Tibial artery (tissue), 4 donors: ENCODE measurements at places on chromosomes 5 and 9.

DNA sequence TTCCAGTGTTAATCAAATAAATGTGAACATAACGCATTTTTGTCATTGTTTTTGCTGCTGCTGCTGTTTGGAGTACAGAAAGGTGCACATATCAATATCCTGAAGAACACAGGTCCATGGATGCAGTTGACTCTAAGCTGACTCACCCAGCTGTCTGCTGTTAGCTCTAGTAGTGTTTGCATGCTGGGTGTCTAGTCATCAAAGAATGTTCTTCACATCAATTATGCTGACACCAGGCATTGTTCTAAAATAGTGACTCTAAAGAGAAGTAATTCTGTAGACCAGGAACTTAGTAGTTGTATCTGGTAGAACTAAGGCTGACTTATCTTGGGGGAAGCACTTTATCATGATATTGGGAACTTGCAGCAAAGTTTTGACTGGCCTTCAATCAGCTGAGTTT is 55.7 kb upstream of the DPYSL3 start:
- DNase-seq: no peak

DNA sequence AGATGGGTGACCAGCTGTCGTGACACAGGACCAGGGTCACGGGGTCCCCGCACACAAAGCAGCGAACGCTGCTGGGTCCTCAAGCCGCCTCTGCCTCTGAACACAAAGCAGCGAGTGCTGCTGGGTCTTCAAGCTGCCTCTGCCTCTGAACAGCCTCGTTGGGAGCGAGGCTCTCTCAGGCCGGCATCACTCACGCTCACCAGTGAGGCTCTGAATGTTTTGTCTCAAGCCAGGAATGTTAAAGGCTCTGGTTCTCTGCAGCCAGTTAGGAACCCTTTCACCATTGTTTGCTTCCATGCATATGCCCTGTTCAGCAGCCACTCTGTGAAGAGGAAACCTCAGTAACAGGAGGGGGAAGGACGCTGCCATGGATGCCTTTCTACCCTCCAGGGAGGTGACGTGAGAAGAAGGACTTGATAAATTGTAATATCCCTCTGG is 82.7 kb upstream of the TAF11L2 start:
- no peak for DNase-seq

GRCh38 chr5:118791926-118792734 is 196.2 kb downstream of the DTWD2 start:
- DNase-seq: no peak

DNA sequence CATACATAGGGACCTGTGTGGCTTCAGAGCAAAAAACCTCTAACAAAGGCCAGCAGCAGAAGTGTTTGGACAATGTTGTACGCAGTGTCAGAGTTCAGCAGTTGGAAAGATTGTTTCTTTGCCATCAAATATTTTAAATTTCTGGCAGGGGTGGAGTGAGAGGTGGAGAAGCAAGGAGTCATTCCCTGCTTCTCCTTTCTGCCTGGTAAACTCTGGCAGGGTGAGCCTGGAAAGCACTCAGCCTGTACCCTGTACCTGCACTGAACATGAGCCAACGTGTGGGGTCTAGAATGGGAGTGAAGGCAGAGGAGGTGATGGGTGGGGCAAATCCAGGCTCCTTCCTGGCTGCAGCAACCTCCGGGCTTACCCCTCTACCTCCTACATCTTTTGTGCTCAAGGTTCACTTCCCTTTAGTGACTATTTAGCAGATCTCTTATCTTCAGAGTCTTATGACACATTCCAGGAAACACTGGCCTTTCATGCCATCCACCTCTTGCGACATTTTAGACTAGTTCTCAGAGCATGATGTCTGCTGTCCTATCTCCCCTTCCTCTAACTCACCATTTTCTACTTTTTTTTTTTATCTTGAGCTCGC is 445.0 kb upstream of the PIK3R1 start:
- no peak for DNase-seq

- DNase-seq: no peak
Measured at GRCh38 chr9:627336-627970, 214.0 kb upstream of the DMRT1 start.

DNA sequence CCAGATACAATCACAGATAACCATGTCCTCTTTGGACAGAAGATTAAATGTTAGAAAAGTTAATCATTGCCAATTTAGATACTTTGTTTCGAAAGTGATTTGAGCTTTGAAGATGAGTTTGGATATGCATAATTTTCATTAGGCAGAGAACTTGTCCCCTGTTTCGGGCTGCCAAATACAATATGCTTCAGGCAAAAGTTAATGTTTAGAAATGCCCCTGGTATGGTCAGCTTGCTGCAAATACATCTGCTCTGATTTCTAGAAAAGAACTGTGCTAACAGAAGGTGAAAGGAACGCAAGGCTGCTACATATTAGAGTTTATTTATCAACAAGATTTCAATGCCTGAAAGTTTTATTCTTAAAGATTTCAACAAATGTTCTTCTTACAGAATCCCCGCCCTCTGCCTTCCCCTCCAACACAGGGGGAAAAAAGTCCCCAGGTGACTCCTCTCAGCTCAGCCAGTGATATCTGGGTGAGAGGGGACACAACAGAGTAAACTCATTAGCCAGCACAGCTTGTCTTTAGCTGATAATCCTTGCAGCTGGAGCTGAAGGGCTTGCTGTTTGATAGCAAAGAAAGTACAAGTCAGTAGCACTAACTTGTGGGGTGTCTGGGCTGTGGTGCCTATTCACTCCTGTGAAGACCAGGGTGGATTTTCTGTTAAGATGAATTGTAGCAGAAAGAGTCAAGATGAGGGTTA is 435.7 kb downstream of the DMAC1 start:
- no peak for DNase-seq

DNA sequence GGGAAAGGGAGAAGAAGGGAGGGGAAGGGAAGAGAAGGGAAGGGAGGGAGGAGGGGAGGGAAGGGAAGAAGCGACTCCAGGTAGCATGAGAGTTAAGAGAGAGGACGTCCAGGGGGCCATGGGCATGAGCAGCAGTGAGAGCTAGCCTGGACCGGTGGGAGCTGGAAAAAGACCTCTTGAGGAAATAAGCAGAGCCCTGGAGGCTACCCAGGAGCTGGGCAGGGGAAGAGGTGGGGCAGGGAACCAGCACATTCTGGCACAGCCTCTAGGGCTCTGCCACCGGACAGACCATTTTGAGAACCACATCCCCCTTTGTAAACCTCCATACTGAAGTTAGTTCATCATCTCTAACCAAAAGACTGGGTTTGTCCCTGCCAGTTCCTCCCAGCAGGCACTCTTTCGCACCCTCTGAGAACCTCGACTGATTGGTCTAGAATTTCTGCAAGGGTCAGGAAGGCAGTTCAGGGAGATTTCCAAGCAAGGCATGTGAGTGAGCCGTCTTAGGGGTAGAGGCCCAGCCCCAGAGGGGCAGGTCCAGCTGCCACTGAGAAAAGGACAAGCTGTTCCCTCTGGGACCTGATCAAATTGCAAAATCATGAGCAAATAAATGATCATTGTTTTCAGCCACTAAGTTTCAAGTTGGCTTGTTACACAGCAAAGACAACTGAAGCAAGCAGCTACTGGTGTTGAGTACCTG is 11.6 kb downstream of the NAIF1 start:
- DNase-seq: peak; percentile 89

- no peak for DNase-seq
Measured at GRCh38 chr9:84169240-84169639, 171.3 kb downstream of the SLC28A3 start.

DNA sequence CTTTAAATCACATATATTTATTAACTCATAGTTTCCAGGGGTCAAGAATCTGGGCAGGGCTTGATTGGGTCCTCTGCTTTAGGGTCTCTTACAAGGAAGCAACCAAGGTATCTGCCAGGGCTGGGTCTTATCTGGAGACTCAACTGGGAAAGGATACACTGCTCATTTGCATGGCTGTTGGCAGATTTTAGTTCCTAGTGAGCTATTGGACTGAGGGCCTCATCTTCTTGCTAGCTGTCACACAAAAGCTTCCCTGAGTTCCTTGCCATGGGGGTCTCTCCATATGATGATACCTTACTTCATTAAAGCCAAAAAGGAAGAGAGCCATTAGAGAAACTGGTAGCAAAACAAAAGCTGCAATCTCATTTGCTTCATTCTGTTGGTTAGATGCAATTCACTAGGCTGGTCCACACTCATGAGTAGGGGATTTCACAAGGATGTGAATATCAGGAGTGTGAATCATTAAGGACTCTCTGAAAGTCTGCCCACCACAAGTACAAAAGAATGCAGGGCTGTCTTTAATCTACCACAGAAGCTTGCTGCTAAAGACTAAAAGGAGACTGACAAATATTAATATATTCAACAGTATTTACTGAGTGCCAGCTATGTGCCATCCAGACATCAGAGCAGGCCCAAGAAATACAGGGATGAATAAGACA is 42.0 kb upstream of the TIMD4 start:
- no peak for DNase-seq

DNA sequence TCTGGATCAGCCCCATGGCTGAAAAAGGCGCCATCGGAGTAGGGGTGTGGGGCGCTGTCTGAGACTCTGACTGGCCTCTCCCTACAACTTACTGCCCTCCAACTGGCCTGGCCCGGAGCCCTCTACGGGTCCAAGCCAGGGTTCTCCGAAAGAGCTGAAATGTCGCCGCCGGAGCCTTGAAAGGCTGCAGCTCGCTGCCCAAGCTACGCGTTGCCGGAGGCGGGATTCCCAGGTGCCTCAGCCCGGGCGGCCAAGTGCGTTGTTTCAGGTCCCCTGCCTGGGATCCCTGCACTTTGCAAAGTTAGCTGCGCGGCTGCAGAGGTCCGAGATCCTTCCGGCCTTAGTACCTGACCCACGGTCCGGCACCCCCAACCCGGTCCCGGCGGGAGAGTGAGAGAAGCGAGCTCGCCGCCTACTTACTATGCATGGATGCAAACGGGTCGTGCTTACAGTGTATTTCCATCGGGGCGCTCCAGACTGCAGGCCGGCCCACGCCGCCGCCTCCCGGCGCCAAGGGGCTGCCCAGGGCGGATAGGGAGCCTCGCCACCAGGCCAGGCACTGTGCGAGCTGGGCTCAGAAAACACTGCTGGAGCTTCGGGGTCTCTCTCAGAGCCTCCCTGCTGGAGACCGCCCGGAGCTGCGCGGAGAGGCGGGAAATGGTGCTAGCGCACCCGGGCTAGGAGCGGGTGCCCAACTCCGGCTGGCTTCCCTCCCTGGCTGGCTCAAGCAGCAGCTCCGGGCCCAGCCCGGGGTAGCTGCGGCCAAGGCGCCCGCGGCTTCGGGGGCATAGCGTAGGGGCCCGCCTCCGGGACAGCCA is 7.7 kb downstream of the PAX5 start:
- no peak for DNase-seq

GRCh38 chr5:143172739-143173138 is 230.7 kb downstream of the NR3C1 start:
- no peak for DNase-seq

- no peak for DNase-seq
Measured at GRCh38 chr9:120603591-120603990, 23.6 kb upstream of the CDK5RAP2 start.

DNA sequence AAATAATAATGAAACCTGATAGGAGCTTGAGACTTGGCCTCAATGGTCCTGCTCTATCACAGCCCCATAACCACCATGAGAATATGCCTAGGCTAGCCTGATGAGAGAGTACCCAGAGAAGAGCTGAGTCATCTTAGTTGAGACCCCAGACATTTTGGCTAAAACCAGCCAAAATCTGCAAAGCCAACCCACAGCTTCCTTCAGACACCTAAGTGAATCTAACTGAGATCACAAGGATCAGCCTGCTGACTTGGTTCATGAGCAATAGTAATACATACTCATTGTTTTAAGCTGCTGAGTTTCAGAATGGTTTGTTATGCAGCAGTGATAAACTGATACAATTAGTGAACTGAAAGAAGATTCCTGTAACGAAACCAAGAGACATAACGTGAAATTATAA is 473.7 kb upstream of the PTGER4 start:
- no peak for DNase-seq

DNA sequence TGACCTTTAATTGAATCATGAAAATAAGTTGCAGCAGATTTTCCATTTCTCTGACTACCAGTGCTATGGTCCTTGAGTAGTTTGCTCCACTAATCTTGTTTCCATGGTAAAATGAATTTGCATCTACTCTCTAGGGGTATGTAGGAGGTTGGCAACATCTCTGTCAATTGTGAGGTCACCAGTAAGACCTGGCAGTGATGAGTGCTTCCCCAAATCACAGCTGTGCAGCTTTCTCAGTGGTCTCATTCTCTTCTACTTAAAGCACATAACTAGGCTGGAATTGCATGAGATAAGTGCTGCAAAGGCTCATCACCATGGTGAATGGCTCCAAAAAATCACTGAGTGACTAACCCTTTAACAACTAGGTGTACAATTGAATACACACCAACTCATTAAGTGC is 36.3 kb downstream of the ADAMTS19 start:
- DNase-seq: no peak

- DNase-seq: no peak
Measured at GRCh38 chr5:142301540-142301939, 23.3 kb downstream of the SPRY4 start.

DNA sequence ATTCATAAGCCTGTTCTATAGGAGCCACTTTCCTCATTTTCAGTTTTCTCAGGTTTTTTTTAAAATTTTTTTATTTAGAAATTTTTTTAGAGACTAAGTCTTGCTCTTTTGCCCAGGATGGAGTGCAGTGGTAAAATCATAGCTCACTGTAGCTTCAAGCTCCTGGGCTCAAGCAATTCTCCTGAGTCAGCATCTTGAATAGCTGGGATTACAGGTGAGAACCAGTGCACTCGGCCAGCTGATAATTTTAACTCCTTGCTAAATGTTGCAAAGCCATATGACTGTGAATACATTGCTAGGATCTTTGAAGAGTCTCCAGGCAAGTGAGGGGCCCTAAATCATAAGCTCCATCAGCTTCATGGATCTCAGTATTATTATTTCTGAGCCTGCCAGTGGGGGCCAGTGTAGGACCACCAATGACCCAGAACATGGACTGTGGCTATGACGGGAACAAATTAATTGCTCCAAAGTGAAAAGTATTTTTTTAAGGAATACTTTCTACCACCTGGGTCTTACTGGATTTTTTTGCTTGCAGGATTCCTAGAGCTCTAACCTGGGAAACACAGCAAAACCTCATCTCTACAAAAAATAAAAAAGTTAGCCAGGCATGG is 5.7 kb upstream of the GAPVD1 start:
- DNase-seq: no peak
